ENCODE measurements at places on chromosomes 3 and 15.

DNA sequence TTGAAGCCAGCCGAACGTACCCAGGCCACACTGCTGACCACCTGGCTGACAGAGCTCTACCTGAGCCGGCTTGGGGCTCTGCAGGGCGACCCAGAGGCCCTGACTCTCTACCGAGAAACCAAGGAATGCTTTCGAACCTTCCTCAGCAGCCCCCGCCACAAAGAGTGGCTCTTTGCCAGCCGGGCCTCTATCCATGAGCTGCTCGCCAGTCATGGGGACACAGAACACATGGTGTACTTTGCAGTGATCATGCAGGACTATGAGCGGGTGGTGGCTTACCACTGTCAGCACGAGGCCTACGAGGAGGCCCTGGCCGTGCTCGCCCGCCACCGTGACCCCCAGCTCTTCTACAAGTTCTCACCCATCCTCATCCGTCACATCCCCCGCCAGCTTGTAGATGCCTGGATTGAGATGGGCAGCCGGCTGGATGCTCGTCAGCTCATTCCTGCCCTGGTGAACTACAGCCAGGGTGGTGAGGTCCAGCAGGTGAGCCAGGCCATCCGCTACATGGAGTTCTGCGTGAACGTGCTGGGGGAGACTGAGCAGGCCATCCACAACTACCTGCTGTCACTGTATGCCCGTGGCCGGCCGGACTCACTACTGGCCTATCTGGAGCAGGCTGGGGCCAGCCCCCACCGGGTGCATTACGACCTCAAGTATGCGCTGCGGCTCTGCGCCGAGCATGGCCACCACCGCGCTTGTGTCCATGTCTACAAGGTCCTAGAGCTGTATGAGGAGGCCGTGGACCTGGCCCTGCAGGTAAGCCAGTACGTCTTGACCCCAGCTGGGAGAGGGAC, 6.2 kb downstream of the VPS18 start:
- no peak for DNase-seq

- peak; percentile 56 for DNase-seq
These were observed 203.4 kb downstream of the ADAMTS9 start for GRCh38 chr3:64484289-64484992.

DNA sequence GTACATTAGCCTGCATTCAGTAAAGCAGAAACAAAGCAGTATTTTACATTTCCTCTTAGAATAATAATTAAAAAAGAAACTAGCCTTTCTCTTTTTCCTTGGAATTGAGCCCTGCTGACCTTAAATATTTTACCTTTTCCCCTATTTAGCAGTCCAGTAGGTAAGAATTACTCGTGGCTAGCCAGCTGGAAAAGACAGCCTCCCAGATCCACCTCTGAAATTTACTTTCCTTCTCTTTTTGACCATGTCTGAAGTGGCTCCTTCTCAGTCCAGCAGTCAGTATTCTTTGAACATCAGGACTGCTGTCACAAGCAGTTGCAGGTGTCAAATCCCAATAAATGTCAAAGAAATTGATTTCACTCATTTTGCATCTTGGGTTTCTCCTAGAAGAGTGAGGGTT, 311.5 kb upstream of the DCBLD2 start:
- no peak for DNase-seq

DNA sequence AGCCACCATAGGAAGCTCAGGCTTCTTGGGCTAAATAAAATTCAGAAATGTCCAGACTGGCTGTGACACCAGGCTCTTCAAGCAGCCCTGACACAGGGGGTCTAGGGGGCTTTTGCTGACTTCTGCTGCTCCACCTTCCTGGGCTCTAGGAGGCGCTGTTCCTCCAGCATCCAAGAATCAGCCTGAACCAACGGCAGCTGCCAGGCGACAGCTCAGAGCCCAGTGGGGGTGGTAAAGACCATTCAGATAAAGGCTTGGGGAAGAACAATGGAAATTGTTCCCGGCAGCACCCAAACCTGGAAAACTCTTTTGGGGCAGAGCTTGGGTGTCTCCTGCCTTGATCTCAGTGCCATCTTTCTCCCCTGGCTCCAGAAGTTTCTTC, 21.6 kb upstream of the PSTPIP1 start:
- peak; percentile 14 for DNase-seq
